Epithelial cell of prostate (primary cell): ENCODE measurements at places on chromosomes 6 and 20.

DNA sequence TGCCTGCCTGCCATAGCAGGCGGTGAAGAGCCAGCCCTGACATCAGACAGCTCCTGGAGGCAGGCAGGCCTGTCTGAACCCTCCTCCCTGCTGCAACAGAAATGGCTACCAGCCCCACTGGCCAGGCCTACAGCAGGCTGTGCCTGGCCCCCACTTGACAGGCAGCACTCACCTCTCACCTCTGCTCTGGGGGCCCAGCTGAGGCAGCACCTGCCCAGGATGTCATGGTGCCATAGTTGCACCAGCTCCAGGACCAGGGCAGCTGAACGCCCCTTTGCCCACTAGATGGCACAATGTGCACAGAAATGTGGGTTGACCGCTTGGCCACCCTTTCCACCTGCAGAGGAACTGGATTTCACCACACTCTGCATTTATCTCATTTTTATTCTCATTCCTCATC lies 30.6 kb downstream of the MRPL14 start:
- no peak for DNase-seq

DNA sequence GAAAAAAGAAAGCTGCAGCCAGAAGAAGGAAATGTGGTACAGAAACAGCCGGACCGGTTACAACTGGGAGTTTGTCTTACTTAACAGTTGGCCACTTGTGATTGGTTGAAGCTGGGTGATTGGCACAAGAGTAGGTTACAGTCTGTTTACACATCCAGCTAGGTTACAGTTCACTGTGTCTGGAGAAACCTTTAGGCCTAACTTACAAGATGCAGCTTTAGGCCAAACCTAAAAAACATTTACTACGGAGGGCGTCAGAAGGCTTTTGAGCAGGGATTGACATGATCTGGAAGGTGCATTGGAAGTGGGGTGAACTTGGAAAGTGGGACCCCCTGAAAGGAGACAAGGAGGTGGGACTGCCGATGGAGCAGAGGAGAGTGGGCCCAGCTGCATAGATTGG lies 122.3 kb downstream of the BANF2 start:
- DNase-seq = peak; percentile 46

DNA sequence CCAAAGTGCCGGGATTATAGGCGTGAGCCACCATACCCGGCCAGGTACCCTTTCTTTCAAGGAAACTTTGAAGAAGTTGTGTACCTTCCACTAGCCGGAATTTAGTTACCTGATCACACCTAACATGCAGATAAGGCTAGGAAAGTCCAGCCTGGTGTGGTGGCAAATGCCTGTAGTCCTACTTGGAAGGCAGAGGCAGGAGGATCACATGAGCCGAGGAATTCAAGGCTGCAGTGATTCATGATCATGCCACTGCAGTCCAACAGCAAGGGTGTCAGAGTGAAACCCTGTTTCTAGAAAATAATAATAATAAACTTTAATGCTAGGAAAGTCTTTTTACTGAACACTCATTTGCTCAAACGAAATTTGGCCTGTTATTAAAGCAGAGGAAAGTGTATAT lies 21.0 kb downstream of the NFYA start:
- DNase-seq = no peak

DNA sequence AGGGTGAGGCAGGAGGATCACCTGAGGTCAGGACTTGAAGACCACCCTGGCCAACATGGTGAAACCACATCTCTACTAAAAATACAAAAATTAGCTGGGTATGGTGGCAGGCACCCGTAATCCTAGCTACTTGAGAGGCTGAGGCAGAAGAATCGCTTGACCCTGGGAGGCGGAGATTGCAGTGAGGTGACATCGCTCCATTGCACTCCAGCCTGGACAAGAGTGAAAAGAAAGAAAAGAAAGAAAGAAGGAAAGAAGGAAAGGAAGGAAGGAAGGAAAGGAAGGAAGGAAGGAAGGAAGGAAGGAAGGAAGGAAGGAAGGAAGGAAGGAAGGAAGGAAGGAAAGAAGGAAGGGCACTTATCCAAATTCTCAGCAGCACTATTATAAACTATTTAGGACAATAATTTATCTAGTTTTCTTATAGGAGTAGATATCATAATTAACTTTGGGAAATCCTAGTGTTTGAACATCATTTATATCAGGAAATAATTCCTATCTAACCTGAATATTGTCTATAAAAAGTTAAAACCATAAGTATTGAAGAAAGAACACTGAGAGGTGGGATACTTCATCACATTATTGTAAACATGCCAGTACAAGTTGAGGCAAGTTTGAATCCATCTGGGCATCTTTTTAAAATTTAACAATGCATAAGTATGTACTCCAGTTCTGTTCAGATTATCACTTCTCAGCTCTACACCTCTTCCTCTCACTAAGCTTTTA lies 305.5 kb downstream of the SLC35F1 start:
- no peak for DNase-seq

- DNase-seq = no peak
These were observed 49.6 kb downstream of the RIOK1 start for GRCh38 chr6:7439228-7439627.

DNA sequence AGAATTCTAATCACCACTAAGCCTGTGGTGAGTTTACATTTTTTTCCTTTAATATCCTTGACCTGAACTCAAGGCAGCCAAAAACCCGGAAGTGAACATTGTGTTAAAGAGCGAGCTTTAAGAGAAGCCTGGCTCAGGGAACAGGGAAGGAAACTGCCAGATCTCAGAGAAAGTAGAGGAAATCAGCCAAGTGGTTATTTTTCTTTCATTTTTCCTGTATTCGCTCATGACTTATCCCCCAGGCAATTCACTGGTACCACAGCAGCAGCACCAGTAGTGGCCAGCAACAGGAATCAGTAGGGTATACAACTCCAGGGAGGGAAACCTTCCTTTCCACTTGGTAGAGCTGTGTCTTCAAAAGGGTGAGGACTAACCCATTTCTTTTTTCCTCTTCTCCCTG lies 89.6 kb upstream of the HMGCLL1 start:
- no peak for DNase-seq

GRCh38 chr6:82178077-82178758 lies 69.3 kb downstream of the IBTK start:
- no peak for DNase-seq
